Midbrain (tissue), 1 donor: ENCODE measurements at places on chromosomes 4 and X.
A peak's percentile ranks its signal among the peaks of the same experiment; 100 is the strongest.

DNA sequence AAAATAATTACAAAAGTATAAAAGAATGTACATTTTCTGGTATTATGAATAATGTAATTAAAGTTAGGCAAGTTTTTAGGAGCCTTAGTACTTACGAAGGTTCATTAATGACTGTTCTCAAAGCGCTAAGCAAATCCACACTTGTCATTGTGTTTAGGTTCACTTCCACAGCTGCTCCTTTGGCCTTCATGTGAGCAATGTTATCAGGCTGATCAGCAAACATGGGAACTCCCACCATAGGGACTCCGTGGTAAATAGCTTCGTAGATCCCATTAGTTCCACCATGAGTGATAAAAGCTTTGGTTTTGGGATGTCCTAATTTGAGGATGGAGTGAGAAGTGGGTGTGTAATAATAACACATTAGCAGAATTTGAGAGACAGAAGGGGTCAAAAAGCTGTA lies 45.1 kb downstream of the UGT2A2 start:
- no peak for DNase-seq

GRCh38 chrX:119411959-119412358 lies 12.8 kb downstream of the SLC25A43 start:
- DNase-seq, result no peak

- no peak for DNase-seq
Observed at GRCh38 chr4:139815778-139816601, 150.4 kb downstream of the MGST2 start.

DNA sequence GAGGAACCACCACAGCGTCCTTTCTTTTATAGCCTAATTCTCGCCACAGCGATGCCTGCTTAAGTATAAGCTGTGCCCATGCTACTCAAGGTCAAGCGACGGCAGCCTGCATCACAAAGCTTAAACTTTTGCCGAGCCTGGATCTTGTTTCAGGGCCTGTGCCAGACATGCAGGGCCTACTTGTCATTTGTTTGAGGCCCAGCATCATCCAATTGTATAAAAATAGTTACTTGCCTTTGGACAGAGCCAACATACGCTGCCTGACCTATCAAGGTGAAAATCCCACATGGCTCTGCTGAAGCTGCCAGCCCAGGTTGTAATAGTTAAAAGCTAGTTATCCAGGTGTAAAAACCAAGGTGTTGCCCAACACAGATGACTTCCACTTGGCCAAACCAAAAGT lies 107.1 kb downstream of the TMEM131L start:
- DNase-seq, result no peak

- DNase-seq, result peak; percentile 76
Observed at GRCh38 chrX:101415180-101416145, 7.4 kb downstream of the HNRNPH2 start.

GRCh38 chrX:17164941-17165340 lies 210.1 kb upstream of the NHS start:
- DNase-seq, result no peak

GRCh38 chr4:80173401-80173800 lies 23.9 kb upstream of the PRDM8 start:
- DNase-seq, result no peak

- DNase-seq, result no peak
Observed at GRCh38 chr4:1971456-1972200, 37.1 kb downstream of the NELFA start.

- DNase-seq, result no peak
Observed at GRCh38 chrX:79371101-79371500, 4.0 kb upstream of the ITM2A start.
